Common myeloid progenitor, CD34-positive (primary cell): ENCODE measurements at places on chromosomes 2 and 18.

GRCh38 chr2:120708944-120709607 lies 26.6 kb upstream of the GLI2 start:
- H3K36me3 ChIP-seq, result no peaks in the 10 kb centered on the region
- H3K4me3 ChIP-seq, result no peak overlapping the region
- no peak overlapping the region for H3K27ac ChIP-seq
- H3K27me3 ChIP-seq, result peaks cover 16% of the 10 kb centered on the region
- peaks cover 3% of the 10 kb centered on the region for H3K4me1 ChIP-seq

DNA sequence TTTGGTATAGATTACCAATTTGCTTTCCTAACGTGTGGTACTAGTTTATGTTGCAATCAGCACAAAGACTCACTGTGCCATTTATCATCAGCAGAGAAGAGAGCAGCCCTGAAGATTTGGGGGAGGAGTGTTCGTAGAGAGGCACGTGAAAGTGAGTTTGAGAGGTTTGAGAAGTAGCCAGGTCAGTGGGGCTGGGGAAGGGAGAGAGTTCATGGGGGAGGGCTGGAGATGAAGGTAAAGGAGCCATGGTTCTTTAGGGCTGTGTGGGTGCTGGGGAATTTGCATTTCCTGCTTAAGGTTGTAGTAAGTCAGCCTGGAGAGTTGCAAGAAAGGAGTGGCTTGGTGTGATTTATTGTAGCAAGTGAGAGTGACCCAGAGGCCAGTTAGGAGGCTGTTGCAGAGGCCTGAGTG lies 172.1 kb downstream of the NEDD4L start:
- no peak overlapping the region for H3K27ac ChIP-seq
- no peaks in the 10 kb centered on the region for H3K36me3 ChIP-seq
- peaks cover 6% of the 10 kb centered on the region for H3K4me1 ChIP-seq
- peaks cover 2% of the 10 kb centered on the region for H3K27me3 ChIP-seq
- DNase-seq, result no peak

DNA sequence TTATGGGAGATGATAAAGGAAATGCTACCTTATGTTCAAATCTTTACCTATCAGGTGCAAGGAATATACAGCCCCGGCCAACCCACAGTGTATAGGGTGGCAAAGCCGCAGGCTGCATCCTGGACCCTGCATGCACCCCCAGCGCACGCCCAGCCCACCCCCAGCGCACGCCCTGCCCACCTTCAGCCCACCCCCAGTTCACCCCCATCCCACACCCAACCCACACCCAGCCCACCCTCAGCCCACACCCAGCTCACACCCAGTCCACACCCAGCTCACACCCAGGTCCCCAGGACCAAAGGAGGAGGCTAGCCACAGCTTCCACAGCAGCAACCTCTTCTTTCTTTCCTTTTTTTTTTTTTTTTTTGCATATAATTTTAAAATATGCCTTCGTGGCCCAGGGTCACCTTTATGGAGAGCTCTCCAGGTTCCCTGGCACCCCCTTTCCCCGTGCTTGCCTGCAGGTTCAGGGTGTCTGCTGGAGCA lies 120.9 kb downstream of the PTGR3 start:
- no peaks in the 10 kb centered on the region for H3K36me3 ChIP-seq
- no peak overlapping the region for H3K4me3 ChIP-seq
- H3K27ac ChIP-seq, result no peak overlapping the region

DNA sequence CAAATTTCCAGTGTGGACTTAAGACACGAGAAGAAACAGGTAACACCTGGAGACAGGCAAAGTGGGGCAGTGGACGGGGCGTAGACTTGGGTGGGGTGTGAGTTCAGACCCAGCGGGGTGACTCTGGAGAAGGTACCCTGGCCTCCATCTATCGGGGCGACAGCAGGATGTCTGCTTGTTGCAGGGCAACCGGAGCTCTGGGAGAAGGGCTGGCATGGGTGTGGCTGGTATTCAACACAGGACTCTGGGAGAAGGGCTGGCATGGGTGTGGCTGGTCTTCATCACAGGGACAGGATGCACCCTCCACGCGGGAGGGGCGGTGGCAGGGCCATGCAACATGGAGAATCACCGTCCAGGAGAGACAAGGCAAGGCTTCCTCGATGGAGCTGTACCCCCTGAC lies 198.5 kb downstream of the HDAC4 start:
- H3K27ac ChIP-seq, result no peak overlapping the region
- peaks cover 9% of the 10 kb centered on the region for H3K4me1 ChIP-seq
- no peak overlapping the region for H3K4me3 ChIP-seq
- H3K27me3 ChIP-seq, result no peaks in the 10 kb centered on the region
- no peaks in the 10 kb centered on the region for H3K36me3 ChIP-seq

- DNase-seq, result no peak
- no peaks in the 10 kb centered on the region for H3K4me1 ChIP-seq
- H3K36me3 ChIP-seq, result no peaks in the 10 kb centered on the region
- H3K27ac ChIP-seq, result no peak overlapping the region
- H3K4me3 ChIP-seq, result no peak overlapping the region
Measured at GRCh38 chr2:54438271-54438670, 17.9 kb upstream of the SPTBN1 start.

- DNase-seq, result no peak
- H3K27ac ChIP-seq, result no peak overlapping the region
- peaks cover 6% of the 10 kb centered on the region for H3K4me1 ChIP-seq
- no peaks in the 10 kb centered on the region for H3K36me3 ChIP-seq
- no peaks in the 10 kb centered on the region for H3K27me3 ChIP-seq
Measured at GRCh38 chr2:202172439-202173211, 65.8 kb downstream of the SUMO1 start.

DNA sequence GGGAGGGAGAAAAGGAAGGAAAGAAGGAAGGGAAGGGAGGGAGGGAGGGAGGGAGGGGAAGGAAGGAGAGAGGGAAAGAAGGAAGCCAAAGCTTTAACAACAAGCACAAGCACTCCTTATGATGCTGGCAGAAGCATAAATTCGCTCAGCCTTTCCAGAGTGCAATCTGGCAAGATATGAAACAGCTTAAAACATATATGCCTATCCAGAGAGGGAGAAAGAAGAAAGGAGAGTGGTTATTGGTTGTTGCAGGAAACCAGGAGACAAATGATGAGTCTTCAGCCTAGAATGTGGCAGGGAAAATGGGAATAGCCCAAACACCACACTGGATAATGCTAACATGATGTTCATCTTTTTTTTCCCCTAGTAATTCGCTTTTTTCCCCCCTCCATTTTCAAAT lies 64.0 kb downstream of the STPG4 start:
- no peak overlapping the region for H3K4me3 ChIP-seq
- H3K27me3 ChIP-seq, result no peaks in the 10 kb centered on the region
- H3K4me1 ChIP-seq, result peaks cover 30% of the 10 kb centered on the region
- H3K27ac ChIP-seq, result no peak overlapping the region

GRCh38 chr2:238183821-238184220 lies 19.7 kb downstream of the ILKAP start:
- peaks cover 91% of the 10 kb centered on the region for H3K36me3 ChIP-seq
- H3K4me3 ChIP-seq, result no peak overlapping the region
- DNase-seq, result no peak
- no peak overlapping the region for H3K27ac ChIP-seq

DNA sequence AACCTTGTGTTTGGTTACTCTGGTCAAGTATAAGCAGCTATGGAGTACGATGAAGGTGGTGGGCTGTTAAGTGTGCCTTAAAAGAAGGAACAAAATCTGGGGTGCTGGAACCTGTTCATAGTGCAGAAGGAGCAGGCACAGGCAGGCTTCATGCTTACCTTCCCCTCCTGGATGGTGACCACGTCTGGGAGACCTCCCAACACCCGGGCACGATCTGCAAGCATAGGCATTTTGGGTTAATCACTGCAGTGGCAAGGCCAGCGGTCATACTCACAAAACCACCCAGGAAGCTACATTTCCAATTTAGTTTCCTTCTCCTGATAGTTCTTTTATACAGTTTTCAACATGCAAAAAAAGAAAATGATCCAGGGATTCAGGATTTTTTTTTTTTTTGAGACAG lies 58.7 kb upstream of the LPIN2 start:
- no peaks in the 10 kb centered on the region for H3K36me3 ChIP-seq
- H3K27ac ChIP-seq, result no peak overlapping the region

DNA sequence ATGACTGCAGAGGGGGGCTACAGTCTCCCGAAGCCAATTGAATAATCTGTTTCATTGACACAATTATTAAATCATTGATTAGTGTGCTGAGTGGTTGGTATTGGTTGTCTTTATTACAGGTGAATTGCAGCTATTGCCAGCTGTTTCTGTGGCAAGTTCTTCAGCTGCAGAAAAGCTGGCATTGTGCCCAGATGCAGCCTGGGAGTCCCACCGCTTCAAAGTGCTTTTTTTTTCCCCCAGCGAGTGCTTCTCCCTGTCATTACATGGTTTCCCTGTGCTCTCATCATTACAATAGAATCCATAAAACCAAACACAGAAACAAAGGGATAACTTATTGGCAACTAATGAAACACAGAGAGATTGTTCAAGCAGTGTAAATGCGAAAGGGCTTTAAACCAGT lies 164.7 kb downstream of the GRB14 start:
- no peaks in the 10 kb centered on the region for H3K36me3 ChIP-seq
- no peaks in the 10 kb centered on the region for H3K27me3 ChIP-seq
- DNase-seq, result peak; percentile 60
- no peak overlapping the region for H3K27ac ChIP-seq
- no peak overlapping the region for H3K4me3 ChIP-seq
- H3K4me1 ChIP-seq, result no peaks in the 10 kb centered on the region

DNA sequence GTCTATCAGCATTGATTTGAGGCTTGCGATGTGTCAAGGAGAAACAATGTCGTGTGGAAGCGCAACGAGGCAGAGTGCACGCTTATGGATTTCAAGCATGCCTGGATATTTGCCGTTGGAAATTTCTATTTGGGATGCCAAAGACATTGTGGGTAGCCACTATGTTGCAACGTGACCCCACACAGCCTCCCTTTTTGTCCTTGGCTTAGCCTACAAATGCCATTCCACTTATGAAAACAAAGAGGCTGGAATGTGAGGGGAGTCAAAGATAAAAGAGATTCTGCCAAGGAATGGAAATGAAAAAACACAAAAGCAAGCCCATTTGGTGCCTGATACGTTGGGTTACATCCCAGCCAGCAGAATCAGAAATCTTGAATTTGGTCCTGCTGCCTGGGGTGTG lies 721.2 kb downstream of the GALR1 start:
- no peak for DNase-seq
- no peak overlapping the region for H3K4me3 ChIP-seq
- H3K4me1 ChIP-seq, result no peaks in the 10 kb centered on the region

DNA sequence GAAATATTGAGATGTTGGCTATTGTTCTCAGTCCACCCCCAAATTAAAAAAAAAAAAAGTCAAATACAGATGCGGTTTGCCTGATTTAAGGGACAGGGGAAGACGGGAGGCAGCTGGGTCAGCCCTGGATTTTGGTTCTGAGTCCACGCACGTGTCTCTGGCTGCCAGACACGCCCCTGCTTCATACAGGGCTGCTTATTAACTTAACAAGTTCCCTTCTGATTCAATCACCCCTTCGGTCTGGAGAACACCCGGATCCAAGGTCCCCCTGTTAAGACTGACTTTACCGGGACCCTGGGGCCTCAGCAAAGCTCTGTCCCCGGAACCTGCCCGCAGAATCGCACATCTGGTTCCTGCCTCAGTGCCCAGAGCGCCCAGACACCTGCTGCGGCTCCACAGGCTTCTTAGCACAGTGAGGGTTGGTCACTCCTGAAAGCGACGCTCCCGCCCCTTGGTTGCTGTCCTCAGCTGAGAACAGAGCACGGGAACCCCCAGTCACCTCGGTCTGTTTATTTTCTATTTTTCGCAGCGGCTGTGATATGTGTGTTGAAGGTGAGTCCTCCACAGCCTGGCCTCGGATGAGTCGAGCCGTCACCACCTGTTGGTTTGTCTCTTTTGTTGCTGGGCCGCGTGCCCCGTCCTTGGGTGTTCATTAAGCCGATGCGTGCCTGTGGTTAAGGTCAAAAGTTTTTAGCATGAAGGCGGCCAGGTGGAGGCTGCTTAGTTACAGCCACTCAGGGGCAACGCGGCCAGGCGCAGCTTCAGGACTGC lies 57.2 kb downstream of the RTP5 start:
- no peak for DNase-seq
- peaks cover 3% of the 10 kb centered on the region for H3K4me1 ChIP-seq
- H3K27ac ChIP-seq, result no peak overlapping the region
- no peak overlapping the region for H3K4me3 ChIP-seq

GRCh38 chr2:192438239-192438638 lies 243.5 kb upstream of the TMEFF2 start:
- no peaks in the 10 kb centered on the region for H3K27me3 ChIP-seq
- no peaks in the 10 kb centered on the region for H3K36me3 ChIP-seq
- no peak overlapping the region for H3K4me3 ChIP-seq
- no peak overlapping the region for H3K27ac ChIP-seq

GRCh38 chr18:2935438-2936192 lies 77.3 kb downstream of the LPIN2 start:
- H3K27ac ChIP-seq, result no peak overlapping the region
- H3K27me3 ChIP-seq, result no peaks in the 10 kb centered on the region
- peaks cover 3% of the 10 kb centered on the region for H3K4me1 ChIP-seq
- DNase-seq, result peak; percentile 17
- H3K4me3 ChIP-seq, result no peak overlapping the region

DNA sequence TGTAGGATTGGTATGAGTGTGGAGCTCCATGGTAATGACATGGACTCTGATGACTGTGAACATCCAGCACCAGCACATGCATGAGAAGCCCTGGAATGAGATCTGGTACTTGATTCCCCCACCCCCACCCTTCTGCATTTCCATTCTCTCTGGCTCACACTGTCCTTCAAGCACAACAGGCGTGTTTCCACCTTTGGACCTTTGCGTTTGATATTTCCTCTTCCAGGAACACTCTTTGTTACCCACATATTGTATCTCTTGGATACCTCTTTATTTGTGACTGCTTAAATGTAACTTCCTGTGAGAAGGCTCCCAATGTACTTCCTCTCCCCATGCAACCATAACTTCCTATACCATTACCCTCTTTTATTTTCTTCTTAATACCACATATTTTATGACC lies 263.8 kb downstream of the HNMT start:
- no peaks in the 10 kb centered on the region for H3K36me3 ChIP-seq
- H3K27ac ChIP-seq, result no peak overlapping the region
- no peak for DNase-seq
- H3K4me1 ChIP-seq, result no peaks in the 10 kb centered on the region

GRCh38 chr18:54330768-54331548 lies 26.7 kb downstream of the STARD6 start:
- no peaks in the 10 kb centered on the region for H3K36me3 ChIP-seq
- no peaks in the 10 kb centered on the region for H3K27me3 ChIP-seq
- H3K4me1 ChIP-seq, result no peaks in the 10 kb centered on the region
- DNase-seq, result no peak
- H3K27ac ChIP-seq, result no peak overlapping the region

GRCh38 chr18:79578396-79579260 lies 101.0 kb upstream of the CTDP1 start:
- no peaks in the 10 kb centered on the region for H3K27me3 ChIP-seq
- peaks cover 21% of the 10 kb centered on the region for H3K4me1 ChIP-seq
- H3K27ac ChIP-seq, result no peak overlapping the region
- H3K4me3 ChIP-seq, result no peak overlapping the region

DNA sequence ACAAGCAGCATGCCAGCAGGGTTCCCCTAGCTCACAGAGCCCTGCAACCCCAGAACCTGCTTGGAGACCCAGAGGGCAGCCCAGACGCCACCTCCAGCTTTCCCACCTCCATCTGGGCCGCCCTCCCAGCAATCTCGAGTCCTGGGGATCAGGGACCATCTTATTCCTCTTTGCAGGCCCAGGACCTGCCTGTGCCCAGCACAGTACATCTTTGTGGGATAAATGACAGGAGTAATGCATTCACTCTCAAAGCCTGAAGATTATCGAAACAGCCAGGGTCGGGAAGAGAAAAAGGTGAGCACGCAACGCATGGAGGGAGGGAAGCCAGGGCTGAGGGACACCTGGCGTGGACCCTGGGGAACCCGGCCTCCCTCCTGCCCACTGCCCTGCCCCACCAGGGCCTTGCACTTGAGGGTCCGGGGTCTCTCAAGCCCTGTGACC lies 144.1 kb downstream of the NDUFA10 start:
- H3K27ac ChIP-seq, result no peak overlapping the region
- H3K36me3 ChIP-seq, result no peaks in the 10 kb centered on the region
- H3K4me1 ChIP-seq, result peaks cover 9% of the 10 kb centered on the region
- H3K27me3 ChIP-seq, result no peaks in the 10 kb centered on the region
